ENCODE measurements at places on chromosomes 12 and 14.

DNA sequence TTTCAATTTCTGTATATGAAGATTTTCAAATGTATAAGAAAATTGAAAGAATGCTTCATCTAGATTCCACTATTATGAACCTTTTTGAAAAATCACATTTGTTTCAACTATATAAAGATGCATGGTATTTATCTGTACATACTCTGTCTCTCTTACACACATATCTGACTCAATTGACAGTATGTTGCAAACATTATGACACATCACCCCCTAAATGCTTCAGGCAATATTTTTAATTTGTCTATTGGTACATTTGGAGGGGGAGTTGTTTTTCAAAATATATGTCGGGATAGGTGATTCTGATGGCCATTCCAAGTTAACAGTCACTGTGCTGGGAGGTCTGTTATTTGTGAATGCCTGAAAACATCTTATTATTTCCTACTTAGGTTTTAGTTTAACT is 14.4 kb downstream of the PCNX1 start:
- no peak for DNase-seq

DNA sequence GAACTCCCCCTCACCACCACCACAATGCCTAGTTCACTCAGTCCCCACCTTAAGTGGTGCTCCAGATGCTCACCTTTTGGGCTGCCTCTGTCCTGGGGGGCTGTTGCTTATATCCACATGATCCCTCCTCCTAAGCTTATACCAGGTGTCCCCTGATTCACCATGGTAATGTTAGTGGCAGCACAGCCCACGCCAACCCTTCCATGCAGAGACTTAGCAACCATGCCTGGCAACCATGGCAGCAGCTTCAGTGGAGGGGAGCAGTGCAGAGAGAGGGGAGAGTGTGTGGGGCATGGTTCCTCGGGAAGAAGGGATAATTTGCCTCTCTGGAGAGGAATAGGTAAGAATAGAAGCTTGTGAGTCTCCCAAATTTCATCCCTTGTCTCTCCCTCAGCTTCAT is 1.2 kb upstream of the DDN start:
- no peak for DNase-seq

- no peak for DNase-seq
These were observed 36.1 kb upstream of the BDKRB2 start for GRCh38 chr14:96168581-96168980.

DNA sequence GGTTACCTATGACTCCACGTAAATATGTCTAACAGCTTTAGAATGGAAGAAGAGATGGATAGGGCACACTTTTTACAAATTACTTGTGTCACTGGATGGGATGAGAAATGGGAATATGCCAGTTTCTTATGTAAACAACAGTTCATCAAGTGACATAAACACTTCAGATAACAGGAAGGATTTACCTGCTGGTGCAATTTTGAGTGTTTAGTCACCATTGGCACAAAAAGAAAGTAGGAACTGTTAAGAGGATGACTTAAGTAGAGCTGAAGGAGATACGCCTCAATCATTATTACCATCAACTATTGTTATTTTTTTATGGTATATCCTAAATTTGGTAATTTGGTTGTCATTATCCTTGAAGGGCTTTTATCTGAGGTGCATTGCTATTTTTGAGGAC is 83.2 kb downstream of the RMST start:
- no peak for DNase-seq

DNA sequence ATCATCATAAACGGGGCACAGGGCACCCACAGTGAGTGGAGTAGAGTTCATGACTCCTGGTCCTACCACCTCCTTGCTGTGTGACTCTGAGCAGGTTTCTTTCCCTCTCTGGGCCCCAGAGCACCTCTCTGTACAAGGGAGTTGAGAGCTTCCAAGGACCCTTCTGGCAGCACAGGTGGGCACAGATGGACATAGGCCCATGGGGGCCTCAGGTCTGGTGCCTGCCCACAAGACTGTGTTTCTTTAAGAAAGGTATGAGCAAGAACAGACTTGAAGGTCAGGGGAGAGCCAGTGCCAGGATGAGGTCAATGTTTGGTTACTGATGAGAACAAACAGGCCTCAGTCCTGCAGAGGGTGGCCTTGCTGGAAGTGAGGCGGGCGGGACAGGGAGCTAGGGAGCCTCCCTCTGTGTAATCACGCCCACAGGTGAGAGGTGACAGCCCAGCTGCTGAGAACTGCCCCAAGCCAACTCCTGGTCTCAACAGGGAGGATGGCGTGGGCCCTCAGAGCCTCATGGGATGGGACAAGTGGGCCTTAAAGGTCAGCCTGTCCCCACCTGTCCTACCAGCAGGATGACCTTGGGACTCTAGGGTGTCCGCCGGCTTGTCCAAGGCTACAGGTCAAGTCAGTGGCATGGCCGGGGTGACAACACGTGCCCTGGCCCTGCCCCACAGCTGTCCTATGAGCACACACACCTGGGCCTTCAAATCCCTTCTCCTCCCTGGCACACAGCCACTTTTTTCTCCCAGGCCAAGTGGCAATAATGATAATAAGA is 49.1 kb downstream of the CCDC85C start:
- DNase-seq: no peak

All from activated CD4-positive, alpha-beta T cell treated with anti-CD3 and anti-CD28 coated beads, Interleukin-2, amount 50 U/mL, for 24 hours (primary cell).